ENCODE measurements at places on chromosomes 7 and 10.

GRCh38 chr10:70201105-70201504 lies 30.8 kb upstream of the SAR1A start:
- DNase-seq, result no peak

GRCh38 chr10:101832325-101832771 lies 11.3 kb downstream of the KCNIP2 start:
- no peak for DNase-seq

GRCh38 chr7:102165136-102165535 lies 121.5 kb upstream of the SH2B2 start:
- DNase-seq, result no peak

DNA sequence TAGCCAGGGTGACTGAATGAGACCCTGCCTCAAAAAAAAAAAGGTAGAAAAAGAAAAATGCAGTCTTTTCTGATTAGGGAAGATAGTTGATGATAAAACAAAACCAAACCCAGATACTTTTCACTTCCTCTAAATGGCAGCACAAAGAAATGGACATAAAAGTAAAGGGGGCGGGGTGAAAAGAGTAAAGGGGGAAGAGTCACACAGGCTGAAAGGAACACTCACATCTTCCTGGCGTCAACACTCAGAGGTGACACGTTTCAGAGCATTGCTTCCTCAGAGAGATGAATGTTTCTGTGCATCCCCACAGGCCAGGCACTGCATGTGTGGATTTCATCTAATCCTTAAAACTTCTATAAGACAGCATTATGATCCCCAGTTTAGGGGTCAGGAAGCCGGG lies 81.2 kb downstream of the HIPK2 start:
- DNase-seq, result no peak

DNA sequence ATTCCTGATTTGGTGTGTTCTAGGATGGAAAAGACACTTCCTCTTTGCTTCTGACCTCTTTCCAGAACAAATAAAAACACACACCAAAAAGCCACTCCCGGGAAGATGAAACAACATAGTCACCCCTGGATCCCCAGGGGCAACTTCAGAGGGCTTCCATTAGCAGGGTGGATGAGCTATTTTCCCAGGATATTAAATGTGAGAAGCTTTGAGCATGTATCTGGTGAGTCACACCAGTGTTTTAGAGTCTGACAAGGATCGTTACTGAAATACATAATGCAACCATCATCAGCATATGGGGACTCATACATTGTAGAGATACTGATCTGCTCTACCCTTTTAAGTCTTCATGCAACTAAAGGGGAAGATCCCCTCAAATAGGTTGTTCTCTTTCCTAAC lies 115.5 kb upstream of the ZNF438 start:
- no peak for DNase-seq

DNA sequence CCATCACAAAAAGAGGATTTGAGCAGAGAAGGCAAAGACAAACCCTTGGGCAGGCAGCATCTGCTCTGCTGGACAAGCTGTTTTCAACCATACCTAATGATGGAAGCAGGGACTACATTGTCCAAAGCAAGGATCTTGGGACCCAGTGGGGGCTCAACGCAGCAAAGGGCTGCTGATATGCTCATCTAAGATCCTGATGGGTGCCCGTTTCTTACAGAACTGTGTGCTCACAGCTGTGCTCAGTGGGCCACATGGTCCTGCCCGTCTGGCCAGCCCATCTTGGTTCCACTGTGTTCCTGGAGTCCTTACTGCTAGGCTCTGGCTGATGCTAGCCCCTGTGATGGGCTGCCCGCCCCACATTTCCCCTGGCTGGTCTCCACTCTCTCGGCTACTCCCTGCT lies 36.1 kb downstream of the GPRIN2 start:
- no peak for DNase-seq

GRCh38 chr7:134645478-134645877 lies 1.2 kb upstream of the BPGM start:
- DNase-seq, result no peak

GRCh38 chr10:114925587-114926586 lies 12.1 kb upstream of the TRUB1 start:
- no peak for DNase-seq

GRCh38 chr10:100659361-100660098 lies 85.9 kb upstream of the PAX2 start:
- DNase-seq, result no peak
